Ureter (tissue), 1 donor: ENCODE measurements at places on chromosomes 16 and 17. TPM values are rescaled to one million over a fixed set of nuclear protein-coding genes. Genes with fewer than 3 reads are reported as not detected.

Gene CCL3
- total RNA-seq: 0.78 TPM

Gene KRT33A
- total RNA-seq: not detected

Gene EVPLL
- total RNA-seq: 2.1 TPM

Gene ARHGDIG
- not detected for total RNA-seq

Gene TNS4
- 53.1 TPM for total RNA-seq

Gene UTP4
- total RNA-seq: 47.4 TPM
